Dermis microvascular lymphatic vessel endothelial cell (primary cell): ENCODE measurements at places on chromosomes 4 and X. TPM values are rescaled to one million over a fixed set of nuclear protein-coding genes. Genes with fewer than 3 reads are reported as not detected.

The PAGE2 gene
- not detected in 2 replicates for total RNA-seq

- no peak for DNase-seq
Observed at GRCh38 chrX:16739574-16739973, 20.2 kb downstream of the SYAP1 start.

The NAP1L2 gene
- total RNA-seq = 1.3 and 1.7 TPM in 2 replicates

The AVPR2 gene
- 1.9 and 2.0 TPM in 2 replicates for total RNA-seq

The CT45A1 gene
- not detected in 2 replicates for total RNA-seq

The CRLF2 gene
- total RNA-seq = under 0.01 TPM in 1 of 2 replicates, not detected in the other

The TBC1D9 gene
- total RNA-seq = 47.2 and 68.8 TPM in 2 replicates

- DNase-seq = no peak
Observed at GRCh38 chrX:108442901-108443464, 3.3 kb downstream of the COL4A5 start.

GRCh38 chrX:40273356-40274050, 175.7 kb upstream of the BCOR start:
- DNase-seq = peak; percentile 21

DNA sequence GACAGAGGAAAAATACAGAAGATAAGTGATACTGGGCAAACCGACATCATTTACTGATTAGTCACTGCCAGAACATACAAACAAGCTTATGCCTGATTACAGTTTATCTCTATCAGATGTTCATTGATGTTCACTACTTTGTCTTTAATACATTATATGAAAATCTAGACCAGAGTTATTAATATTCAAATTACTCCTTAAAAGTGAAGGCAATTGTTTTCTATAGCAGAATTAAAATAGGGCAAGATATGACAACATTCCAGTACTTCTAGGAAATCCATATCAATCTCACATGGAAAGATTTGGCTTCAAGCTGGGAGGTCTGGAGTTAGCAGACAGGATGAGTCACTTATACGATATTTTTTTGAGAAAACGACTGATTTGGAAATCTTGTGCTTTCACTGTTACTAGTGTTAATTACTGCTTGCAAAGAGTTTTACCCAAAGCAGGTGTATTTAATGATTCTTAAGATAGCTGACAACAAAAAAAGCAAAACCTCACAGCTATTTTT, 31.8 kb downstream of the HPGD start:
- no peak for DNase-seq

GRCh38 chr4:167000141-167000852, 234.0 kb downstream of the SPOCK3 start:
- DNase-seq = no peak

DNA sequence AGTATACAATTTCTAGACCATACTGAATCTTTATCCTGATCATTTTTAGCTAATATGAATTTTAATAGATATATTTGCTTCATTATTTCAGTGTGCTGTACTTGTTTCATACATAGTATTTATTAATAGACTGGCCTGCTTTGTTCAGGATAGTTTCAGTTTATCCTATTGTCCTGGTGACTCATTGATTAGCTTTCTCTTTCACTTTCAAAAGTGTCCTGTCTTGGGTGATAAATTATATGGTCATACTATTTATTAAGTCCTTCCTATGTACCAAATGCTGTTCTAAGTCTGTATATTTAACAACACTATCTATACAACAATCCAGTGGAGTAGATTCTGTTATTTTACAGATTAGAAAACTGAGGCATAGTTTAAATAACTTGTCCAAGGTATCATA, 153.8 kb upstream of the RAPGEF2 start:
- DNase-seq = peak; percentile 51

GRCh38 chr4:30720021-30720660, at the start of gene PCDH7:
Gene PCDH7, plus strand, starts transcription at chr4:30720369. Its CDS starts 1,054 bp downstream, at chr4:30721423.
- DNase-seq = no peak

- DNase-seq = no peak
Observed at GRCh38 chrX:54711735-54712134, 86.3 kb downstream of the ITIH6 start.

DNA sequence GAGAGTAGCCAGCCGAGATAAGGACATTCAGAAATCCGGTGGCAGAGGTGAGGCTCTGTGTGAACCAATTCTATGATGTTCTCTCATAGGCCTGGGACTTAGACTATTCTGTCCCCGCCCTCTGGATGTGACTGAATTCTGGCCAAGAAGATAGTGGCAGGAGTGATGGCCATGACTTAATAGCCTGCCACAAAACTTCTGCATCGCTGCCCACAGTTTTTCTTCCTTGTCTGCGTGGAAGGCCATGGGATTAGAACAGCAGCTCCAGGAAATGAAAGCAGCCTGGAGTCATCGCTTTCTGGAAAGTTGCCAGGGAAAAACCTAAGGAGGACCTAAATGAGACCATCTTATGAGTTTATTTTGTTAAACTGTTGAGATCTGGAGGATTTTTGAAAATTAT, 134.7 kb downstream of the F11 start:
- no peak for DNase-seq

GRCh38 chrX:68726366-68726765, 78.9 kb downstream of the STARD8 start:
- no peak for DNase-seq

DNA sequence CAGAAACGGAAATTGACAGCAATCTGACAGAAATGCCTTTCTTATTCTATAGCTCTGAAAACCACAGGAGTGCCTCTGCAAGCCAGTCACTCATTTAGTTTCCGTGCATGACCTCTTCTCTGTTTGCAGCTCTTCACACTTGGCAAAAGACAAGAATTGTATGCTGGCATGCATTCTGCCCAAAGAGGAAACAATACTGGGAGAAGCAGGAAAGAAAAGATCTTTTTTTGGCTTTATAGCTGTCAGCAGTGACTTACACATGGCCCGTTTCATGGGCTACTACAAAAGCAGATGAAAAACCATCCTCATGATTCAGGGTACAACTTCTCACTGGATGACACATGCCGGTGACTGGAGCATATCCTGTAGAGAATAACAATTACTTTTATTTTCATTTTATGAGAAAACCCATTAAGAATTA, 249.4 kb downstream of the ADAMTS3 start:
- peak; percentile 91 for DNase-seq

DNA sequence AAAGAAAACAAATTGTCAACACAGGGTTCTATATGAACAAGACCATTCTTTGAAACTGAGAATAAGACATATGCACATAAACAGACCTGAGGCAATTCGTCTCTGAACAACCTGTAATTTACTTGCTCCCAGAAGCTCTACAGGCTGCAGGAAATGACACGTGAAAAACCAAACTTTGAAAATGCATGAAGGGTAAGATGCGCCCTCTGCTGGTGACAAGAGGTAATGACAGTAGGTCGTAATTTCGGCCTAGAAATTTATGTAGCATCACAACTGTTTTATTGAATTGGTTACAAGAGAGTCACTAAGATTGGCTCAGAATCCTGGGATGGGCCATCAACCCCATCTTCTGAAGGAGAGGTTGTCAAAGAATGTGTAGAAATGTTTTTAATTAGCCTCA, 276.5 kb downstream of the PPP4R3C start:
- DNase-seq = peak; percentile 45

DNA sequence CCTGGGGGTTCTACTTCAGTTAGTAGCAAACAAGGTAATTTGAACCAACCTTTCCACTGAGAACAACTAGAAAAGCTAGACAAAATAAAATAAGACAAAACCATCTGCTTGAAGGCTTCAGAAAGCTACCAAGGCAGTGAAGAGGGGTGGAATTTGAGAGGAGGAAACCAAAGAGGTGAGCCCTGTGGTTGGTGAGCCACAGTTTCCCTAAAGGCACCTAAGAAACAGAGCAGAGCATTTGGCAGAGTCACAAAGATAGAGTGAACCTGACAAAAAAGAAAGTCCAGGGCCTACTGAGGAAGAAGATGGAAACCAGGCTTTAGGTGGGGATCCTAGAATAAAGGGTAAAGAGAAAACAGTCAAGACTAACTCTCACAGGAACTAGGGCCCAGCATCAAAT, 44.3 kb downstream of the CHST7 start:
- no peak for DNase-seq

The IL13RA2 gene
- total RNA-seq = 0.13 and 1.0 TPM in 2 replicates

The CTSO gene
- 4.9 and 10.7 TPM in 2 replicates for total RNA-seq

DNA sequence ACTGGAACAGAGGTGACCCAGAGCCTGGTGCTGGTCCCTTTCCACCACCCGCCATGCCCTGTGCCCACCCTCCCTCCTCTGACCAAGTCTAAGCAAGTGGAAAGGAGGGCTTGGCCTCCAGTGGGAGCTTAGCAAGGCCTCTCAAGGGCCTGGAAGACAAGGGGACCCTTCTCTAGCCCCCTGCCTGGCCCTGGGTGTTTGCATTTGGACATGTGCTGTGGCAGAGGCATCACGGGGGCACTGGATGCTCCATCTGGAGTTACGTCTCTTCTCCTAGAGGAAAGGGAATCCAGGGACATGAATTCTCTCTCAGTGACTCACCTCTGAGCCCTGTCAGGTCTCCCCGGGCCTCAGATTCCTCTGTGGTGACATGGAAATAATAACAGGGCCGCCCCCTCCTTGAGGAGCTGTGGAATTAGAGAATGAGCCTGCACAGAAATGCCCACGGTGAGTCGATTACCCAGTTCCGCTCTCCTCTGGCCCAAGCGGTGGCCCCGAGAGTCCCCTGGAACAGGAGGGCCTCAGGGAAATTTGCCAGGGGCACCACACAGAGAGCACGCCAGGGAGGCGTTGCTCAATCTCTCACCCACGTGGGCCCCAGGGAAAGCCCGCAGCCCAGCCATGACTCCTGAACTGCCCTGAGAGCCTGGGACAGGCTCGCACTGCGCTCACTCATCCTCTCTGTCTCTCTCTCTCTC, 189.6 kb downstream of the BCOR start:
- DNase-seq = peak; percentile 28

DNA sequence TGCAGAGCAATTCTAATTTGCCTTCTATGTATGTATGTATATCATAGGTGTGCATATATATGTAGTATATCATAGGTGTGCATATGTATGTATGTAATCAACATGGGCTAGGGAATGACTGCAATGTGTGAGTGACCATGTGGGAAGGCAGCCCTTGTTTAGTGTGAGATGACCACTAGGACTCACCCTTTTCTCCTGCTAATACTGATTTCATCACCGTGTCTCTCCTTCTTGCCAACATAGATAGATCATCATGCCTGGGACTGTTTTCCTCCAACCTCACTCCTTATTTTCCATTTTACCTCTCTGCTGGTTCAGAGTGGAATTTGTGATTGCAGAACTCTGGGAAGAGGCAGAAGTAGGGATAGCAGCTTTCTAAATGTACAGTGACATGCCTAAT, 63.6 kb upstream of the SFRP2 start:
- DNase-seq = no peak

- DNase-seq = no peak
Observed at GRCh38 chr4:175639346-175639745, 172.7 kb downstream of the GPM6A start.

GRCh38 chrX:11119313-11119943, 8.3 kb downstream of the HCCS start:
- no peak for DNase-seq

DNA sequence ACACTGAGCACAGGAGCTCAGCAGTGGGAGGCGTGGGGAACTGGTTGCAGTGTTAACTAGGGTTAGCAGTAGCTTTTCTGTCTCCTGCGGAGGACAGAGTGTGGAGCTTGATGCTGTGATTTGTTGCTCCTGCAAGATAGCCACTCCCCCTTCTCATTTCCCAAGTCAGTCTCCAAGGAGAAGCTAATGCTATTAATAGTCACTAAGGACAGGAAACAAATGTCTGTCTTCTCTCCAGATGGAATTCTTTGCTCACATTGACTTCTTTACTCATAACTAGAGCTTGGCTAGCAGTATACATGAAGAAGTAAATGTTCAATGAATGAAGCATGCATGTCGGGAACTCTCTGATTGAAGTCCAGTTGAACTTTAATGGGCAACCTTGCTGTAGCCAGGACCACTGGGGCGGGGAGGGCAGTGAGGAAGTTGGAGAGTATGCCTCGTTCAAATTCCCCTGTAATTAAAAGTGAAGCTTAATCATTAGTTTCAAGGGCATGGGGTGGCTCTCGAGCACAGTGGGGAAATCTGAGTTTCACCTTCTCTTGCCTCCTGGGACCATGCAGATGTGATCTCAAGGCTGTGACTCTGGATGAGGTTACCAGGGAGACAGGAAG, 156.6 kb upstream of the SCML1 start:
- DNase-seq = peak; percentile 60

DNA sequence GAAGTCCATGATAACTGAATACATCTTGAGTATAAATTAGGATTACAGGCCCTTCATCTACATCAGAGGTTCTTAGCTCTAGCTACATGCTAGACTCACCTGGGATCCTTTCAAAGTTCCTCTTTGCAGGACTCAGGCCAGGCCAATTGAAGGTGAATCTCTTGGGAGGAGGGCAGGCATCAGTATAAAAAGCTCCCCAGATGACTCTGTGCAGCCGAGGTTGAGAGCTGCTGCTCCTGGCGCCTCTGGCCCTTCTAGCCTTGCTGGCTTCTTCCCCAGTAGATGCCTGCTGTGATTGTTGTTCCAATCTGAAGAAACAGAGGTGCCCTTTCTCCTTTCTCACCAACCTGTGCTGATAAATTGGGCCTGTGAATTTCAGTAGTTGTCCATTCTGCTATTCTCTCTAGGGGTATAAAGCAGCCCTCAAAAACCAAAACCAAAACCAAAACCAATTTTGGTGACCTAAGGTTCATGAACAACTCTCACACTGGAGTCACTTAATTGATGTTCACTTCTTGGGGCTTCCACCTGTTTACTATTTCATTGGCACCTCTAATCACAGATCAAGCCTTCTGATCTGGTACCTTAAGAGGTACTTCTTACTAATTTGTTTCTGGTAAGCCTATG, 78.7 kb downstream of the SUPT20HL2 start:
- no peak for DNase-seq

GRCh38 chrX:107684956-107685385, 56.7 kb downstream of the PRPS1 start:
- peak; percentile 81 for DNase-seq
